ENCODE measurements at places on chromosomes 13 and 19.

GRCh38 chr13:20441879-20442278 is 83.8 kb downstream of the CRYL1 start:
- DNase-seq: no peak

DNA sequence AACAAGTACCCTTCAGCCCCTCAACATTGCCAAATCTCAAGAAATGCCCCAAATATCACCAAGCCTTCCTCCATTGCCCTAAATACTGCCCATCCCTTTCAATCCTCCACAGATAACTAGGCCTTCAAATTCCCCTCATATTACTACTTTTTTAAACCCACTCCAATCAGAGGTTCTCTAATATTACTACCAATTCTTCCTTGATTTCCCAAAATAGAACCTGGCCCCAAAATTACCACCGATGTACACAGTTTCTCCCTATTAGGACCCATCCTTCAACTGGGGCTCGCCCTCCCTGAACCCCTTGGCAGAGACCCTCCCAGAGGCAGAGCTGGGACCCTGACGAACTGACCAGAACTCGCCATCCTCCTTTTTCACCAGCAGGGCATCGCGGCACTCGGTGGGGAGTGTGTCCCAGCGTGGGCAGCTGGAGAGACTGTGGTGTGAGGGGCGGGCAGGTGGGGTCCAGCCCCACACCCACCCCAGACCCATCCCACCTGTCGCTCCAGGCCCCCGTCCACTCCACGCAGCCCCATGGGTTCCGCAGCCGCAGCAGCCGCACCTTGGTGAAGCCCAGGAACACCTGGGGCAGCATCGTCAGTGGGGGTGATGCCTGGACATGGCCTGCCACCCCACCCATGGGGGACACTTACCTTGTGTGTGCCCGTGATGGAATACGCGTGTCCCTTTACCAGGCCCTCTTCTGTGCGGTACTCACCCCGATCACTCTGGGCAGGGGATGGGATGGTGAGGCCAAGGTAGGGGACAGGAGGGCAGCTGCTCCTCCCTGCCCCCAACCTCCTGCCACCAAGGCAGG is 6.1 kb downstream of the CAPN12 start:
- no peak for DNase-seq

DNA sequence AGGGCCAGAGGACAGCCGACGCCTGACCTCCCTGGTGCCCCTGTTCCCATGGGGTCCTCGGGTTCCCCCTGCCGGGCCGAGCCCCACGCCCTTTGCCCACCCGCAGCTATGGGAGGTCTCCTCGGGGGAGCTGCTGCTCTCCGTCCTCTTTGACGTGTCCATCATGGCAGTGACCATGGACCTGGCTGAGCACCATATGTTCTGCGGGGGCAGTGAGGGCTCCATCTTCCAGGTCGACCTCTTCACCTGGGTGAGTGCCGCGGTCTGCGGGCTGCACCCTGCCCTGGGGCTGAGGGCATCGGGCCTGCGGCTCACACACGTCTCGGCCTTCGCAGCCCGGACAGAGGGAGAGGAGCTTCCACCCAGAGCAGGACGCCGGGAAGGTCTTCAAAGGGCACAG is 6.6 kb downstream of the WDR18 start:
- DNase-seq: no peak

- DNase-seq: no peak
Measured at GRCh38 chr13:33057019-33057780, 41.0 kb downstream of the KL start.

- DNase-seq: no peak
Measured at GRCh38 chr13:36912369-36912768, 7.7 kb downstream of the SMAD9 start.

- DNase-seq: peak; percentile 38
Measured at GRCh38 chr13:20174656-20175405, 14.0 kb upstream of the GJA3 start.
